ENCODE measurements at places on chromosomes 1 and 21. TPM values are rescaled to one million over a fixed set of nuclear protein-coding genes. Genes with fewer than 3 reads are reported as not detected.

- H3K4me1 ChIP-seq, result no peaks in the 10 kb centered on the region
- no peak overlapping the region for H3K27ac ChIP-seq
- no peaks in the 10 kb centered on the region for H3K27me3 ChIP-seq
These were observed 84.3 kb downstream of the CTH start for GRCh38 chr1:70495370-70495769.

DNA sequence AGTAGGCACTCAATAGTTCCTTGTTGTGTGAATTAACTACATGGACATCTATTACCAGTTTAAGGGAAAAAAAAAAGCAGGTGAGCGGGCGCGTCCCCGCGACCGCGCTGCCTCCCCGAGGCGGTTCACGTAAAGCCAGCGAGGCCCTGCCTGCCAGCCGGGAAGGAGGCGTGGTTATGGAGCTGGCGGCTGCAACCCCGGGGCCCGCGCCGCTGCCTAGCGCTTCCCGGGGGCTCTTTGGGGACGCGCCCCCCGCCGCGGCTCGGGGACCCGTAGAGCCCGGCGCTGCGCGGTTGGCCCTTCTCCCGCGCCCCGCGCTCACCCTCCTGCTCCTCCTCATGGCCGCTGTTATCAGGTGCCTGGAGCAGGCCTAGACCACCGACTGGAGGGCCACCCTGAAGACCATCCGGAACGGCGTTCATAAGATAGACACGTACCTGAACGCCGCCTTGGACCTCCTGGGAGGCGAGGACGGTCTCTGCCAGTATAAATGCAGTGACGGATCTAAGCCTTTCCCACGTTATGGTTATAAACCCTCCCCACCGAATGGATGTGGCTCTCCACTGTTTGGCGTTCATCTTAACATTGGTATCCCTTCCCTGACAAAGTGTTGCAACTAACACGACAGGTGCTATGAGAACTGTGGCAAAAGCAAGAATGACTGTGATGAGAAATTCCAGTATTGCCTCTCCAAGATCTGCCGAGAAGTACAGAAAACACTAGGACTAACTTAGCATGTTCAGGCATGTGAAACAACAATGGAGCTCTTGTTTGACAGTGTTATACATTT lies 2.6 kb upstream of the CC2D1B start:
- peak overlapping the region; percentile 23 for H3K4me3 ChIP-seq
- H3K27me3 ChIP-seq, result no peaks in the 10 kb centered on the region
- H3K27ac ChIP-seq, result peak overlapping the region; percentile 51

GRCh38 chr21:31185663-31186062 lies 147.4 kb upstream of the KRTAP19-8 start:
- no peaks in the 10 kb centered on the region for H3K27me3 ChIP-seq
- no peaks in the 10 kb centered on the region for H3K36me3 ChIP-seq
- H3K4me3 ChIP-seq, result no peak overlapping the region
- no peak for DNase-seq
- no peak overlapping the region for H3K27ac ChIP-seq
- H3K4me1 ChIP-seq, result no peaks in the 10 kb centered on the region

GRCh38 chr21:42609811-42610210 lies 43.6 kb upstream of the PDE9A start:
- H3K4me3 ChIP-seq, result no peak overlapping the region
- no peak for DNase-seq
- no peaks in the 10 kb centered on the region for H3K4me1 ChIP-seq

- H3K4me1 ChIP-seq, result peaks cover 16% of the 10 kb centered on the region
- DNase-seq, result no peak
- no peaks in the 10 kb centered on the region for H3K36me3 ChIP-seq
- no peak overlapping the region for H3K4me3 ChIP-seq
These were observed 31.7 kb upstream of the COG2 start for GRCh38 chr1:230610589-230610988.

DNA sequence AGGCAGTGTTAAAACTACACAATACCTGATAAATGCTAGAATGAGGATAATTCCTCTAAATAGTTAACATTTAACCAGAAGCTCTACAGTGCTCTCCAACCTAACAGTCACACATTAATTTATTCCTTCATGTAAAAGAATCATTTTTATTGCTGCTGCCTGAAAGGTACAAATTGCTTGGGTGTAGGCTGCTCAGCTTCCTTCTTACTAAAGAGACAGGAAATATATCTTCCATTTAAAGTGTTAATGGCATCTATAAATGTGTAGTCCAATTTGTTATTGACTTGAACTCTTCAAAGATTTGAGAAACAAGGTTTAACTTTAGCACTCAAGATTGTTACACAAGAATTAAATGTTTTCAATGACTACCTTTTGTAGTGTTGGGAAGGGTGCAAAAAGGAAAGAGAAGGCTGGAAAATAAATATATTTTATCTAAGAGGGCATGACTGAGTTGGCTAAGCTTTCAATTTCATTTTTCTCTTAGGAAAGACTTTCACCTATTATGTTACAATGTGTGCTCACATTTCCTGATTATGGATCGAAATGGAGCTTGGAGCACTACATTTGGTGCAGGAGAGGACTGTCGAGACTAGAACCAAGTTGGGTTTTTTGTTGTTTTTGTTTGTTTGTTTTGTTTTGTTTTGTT lies 105.5 kb upstream of the CACYBP start:
- H3K36me3 ChIP-seq, result no peaks in the 10 kb centered on the region
- no peak overlapping the region for H3K4me3 ChIP-seq
- no peaks in the 10 kb centered on the region for H3K27me3 ChIP-seq
- DNase-seq, result no peak
- H3K27ac ChIP-seq, result peak overlapping the region; percentile 14

DNA sequence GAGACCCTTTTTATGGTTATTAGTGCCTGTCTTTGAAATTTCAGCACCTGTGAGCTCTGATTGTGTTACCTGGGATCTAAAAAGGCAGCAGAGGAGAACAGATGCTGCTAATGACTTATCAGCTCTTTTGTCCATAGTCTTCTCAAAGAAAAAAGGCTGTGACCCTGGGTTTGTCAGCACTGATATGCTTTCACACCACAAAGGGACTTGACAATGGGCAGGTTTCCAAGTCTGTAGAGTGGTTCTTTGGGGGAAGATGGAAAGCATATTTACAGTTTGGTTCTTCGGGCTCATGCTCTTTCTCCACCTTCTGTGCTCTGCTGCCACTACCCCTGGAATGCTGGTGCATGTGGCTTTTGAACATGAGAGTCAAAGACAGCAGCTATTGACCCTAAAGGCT lies 32.0 kb downstream of the DNAJC6 start:
- no peaks in the 10 kb centered on the region for H3K27me3 ChIP-seq
- no peaks in the 10 kb centered on the region for H3K36me3 ChIP-seq
- no peak for DNase-seq
- no peak overlapping the region for H3K4me3 ChIP-seq
- H3K4me1 ChIP-seq, result peaks cover 5% of the 10 kb centered on the region
- H3K27ac ChIP-seq, result no peak overlapping the region

DNA sequence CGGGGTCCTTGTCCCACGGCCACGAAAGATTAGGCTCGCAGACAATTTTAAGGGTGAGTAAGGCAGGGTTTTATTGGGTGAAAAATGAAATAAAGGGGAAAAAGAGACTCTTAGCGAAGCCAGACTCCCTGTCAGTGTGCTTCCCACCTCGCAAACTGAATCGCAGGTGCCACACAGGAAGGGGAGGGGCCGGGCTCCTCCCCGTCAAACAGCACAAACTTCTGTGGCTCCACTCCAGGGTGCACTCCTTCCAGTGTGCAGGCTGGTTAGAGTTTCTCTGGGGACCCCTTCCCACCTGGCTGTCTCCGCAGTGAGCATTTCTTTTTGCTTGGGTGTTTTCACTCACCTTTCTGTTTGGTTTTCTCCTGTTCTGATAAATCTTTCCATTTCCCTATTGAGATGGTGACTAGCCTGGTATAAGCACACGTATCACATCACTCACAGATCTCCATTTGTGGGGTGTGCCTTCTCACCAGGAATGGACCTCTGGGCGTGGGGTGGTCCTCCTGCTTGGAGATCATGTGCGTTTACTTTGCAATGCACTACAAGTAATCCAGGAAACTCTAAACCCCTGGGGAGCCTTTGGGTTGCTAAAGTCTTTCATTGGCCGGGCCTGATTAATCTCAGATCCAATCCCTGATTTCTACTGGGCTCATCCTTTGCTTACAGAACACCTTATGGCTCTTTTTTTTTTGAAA lies 37.6 kb upstream of the GALNT2 start:
- no peaks in the 10 kb centered on the region for H3K27me3 ChIP-seq
- H3K27ac ChIP-seq, result no peak overlapping the region

GRCh38 chr1:49013079-49013478 lies 236.4 kb upstream of the BEND5 start:
- H3K27me3 ChIP-seq, result no peaks in the 10 kb centered on the region
- H3K4me1 ChIP-seq, result no peaks in the 10 kb centered on the region
- no peak overlapping the region for H3K27ac ChIP-seq
- no peak overlapping the region for H3K4me3 ChIP-seq
- H3K36me3 ChIP-seq, result no peaks in the 10 kb centered on the region

DCST1 gene
- total RNA-seq, result not detected

ZMPSTE24 gene
- total RNA-seq, result 23.8 TPM

FCRL2 gene
- not detected for total RNA-seq

CCDC27 gene
- total RNA-seq, result not detected

C1QC gene
- total RNA-seq, result 126 TPM
